ENCODE measurements at places on chromosomes 16 and 17.

- DNase-seq: peak; percentile 44
These were observed 13.1 kb downstream of the FMNL1 start for GRCh38 chr17:45234641-45235415.

- peak; percentile 45 for DNase-seq
These were observed 654 bp downstream of the TNFAIP1 start for GRCh38 chr17:28335959-28336871.

- no peak for DNase-seq
These were observed 12.8 kb downstream of the PECAM1 start for GRCh38 chr17:64377769-64378282.

DNA sequence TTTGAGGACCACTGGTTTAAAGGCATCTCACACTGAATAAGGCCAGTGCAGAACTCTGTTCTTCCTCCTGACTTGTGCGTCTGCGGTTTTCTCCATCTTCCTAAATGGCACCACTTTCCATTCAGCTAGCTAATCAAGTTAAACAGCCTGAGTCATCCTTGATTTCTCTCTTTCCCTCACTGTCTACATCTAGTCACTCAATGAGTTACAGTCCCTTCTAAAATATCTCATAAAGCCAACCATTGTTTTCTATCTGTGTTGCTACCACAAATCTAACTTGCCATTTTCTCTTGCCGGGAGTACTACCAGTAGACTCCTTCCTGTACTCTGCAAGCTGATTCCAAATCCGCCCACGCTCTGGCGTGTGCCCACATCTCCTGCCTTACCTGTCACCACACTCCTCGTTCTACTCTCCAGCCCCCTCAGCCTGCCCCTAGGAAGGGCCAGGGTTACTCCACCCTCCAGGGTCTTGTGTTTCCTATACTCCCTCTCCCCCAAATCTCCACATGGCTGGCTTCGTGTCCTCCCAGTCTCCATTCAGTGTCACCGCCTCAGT is 324.5 kb downstream of the SNX29 start:
- DNase-seq: no peak
